T-cell (primary cell): ENCODE measurements at places on chromosomes 1 and 21.

DNA sequence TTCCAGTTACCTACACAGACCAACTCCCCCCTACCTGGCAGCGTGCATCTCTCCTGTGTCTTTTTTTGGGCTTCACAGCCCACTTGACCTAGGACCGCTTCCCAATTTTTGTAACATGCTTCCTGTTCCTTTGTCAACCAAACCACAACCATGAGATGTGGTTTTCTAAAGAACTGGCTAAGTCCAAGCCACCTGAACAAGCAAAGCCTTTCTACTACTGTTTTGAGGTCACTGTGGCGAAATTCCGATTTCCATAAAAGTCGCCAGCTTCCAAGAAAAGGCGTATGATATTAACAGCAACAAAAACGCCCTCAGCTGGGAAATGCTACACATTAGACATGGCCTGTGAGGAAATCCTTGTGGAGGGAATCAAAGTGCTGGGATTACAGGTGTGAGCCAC lies 12.7 kb upstream of the AK2 start:
- no peaks in the 10 kb centered on the region for H3K27me3 ChIP-seq
- DNase-seq: no peak
- H3K4me1 ChIP-seq: peaks cover 10% of the 10 kb centered on the region

DNA sequence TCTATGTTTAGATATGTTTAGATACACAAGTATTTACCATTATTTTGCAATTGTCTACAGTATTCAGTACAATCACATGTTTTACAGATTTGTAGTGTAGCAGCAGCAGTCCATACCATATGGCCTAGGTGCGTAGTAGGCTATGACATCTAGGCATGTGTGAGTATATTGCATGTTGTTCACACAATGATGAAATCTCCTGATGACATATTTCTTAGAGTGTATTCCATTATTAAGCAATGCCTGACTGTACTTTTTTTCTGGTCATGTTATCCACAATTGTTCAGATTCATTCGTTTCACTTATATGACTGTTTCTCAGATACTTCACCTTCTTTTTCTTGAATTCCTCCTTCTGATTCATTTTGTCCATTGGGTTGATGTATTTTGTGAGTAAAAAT lies 9.9 kb upstream of the BACE2 start:
- no peaks in the 10 kb centered on the region for H3K36me3 ChIP-seq
- H3K4me3 ChIP-seq: no peak overlapping the region
- H3K27me3 ChIP-seq: peaks cover 2% of the 10 kb centered on the region

DNA sequence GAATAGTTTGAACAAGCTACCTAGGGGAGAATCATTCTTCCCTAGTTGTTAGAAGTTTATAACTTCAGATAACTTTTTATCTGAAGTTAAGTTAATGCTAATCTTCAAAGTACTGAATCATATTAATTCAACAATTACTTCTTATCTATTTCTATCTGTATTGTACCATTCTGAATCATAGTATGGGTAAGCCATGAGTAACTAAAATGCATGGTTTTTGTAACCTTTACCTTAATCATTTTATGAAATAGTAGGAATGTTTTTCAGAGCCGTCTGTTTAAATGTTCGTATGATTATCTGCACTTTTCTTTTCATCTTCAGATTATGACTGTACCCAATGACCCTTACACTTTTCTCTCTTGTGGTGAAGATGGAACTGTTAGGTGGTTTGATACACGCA lies 50.3 kb upstream of the MPC2 start:
- no peaks in the 10 kb centered on the region for H3K27me3 ChIP-seq
- DNase-seq: no peak
- no peak overlapping the region for H3K27ac ChIP-seq
- no peak overlapping the region for H3K4me3 ChIP-seq

GRCh38 chr1:172467446-172467845 lies 23.6 kb upstream of the PIGC start:
- no peaks in the 10 kb centered on the region for H3K27me3 ChIP-seq
- H3K27ac ChIP-seq: no peak overlapping the region
- H3K4me1 ChIP-seq: no peaks in the 10 kb centered on the region

DNA sequence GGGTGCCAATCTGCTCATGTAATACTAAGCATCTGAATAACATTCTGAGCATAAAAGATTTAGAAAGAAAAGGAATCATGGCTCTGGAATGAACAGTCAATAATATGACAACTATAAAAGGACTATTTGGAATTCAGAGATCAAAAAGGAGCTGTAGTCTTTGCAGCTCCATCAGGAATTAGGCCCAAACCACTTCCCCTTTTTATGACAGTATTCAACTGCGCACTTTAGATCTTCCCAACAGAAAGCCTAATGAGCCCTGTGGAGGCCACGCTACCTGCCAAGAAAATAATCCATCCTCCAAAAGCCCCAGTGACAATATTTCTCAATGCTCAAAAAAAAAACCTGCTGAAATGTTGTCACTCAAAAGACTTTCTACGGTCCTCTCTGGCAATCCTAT lies 163.2 kb downstream of the SNX7 start:
- DNase-seq: no peak
- no peaks in the 10 kb centered on the region for H3K36me3 ChIP-seq
- no peaks in the 10 kb centered on the region for H3K4me1 ChIP-seq
- no peak overlapping the region for H3K4me3 ChIP-seq

- H3K27ac ChIP-seq: no peak overlapping the region
- no peak overlapping the region for H3K4me3 ChIP-seq
- no peak for DNase-seq
- H3K36me3 ChIP-seq: no peaks in the 10 kb centered on the region
Measured at GRCh38 chr21:26146681-26147080, 23.9 kb downstream of the APP start.

DNA sequence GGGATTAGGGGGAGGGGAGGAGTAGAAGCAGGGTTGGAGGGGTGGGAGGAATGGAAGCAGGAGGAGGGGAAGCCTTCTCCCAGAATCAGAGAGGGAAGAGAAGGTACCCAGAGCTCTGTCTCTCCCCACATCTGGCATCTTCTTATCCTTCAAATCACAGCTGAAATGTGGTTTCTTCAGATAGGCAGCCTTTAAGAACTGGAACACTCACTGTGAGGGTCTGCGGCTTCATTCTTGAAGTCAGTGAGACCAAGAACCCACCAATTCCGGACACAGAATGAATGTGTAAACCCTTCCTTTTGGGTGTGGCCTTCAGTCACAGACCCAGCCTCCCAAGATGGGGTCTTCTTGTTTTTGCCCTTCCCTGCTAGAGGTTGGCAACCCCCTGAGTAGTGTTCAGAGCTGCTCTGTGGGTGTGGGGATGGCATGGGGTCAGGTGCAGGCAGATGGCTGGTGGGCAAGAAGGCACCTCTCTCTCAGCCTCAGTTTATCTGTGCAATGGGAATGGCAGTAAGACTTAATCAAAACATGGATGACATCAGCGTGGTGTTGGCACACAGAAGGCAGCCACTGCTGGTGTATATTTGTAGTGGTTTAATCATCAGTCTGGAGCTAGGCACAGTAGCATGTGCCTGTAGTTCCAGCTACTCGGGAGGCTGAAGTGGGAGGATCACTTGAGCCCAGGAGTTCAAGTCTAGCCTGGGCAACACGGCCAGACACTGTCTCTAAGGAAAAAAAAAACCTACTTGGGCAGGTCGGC lies 7.2 kb downstream of the FAAH start:
- no peaks in the 10 kb centered on the region for H3K27me3 ChIP-seq
- no peak for DNase-seq
- no peak overlapping the region for H3K27ac ChIP-seq
- H3K4me3 ChIP-seq: no peak overlapping the region

DNA sequence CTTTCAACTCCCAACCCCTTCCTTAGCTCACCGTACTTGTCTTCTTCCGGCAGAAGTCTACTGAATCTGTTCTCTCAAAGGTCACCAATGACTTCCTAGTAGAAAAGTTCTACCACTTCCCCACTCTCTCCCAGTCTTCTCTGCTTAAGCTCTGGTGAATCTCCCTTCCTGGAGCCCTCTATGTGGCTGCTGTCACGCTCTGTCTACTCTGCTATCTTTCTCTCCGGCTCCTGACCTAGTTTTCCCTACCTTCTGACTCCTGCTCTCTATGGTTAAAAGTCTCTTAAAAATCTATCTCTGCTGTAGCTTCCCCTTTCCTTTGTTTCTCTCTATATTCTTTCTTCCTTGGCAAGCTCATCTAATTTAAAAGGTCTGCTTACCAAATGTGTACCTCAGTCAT lies 350.1 kb upstream of the GREM2 start:
- no peak overlapping the region for H3K4me3 ChIP-seq
- DNase-seq: no peak
- no peak overlapping the region for H3K27ac ChIP-seq
- no peaks in the 10 kb centered on the region for H3K27me3 ChIP-seq

DNA sequence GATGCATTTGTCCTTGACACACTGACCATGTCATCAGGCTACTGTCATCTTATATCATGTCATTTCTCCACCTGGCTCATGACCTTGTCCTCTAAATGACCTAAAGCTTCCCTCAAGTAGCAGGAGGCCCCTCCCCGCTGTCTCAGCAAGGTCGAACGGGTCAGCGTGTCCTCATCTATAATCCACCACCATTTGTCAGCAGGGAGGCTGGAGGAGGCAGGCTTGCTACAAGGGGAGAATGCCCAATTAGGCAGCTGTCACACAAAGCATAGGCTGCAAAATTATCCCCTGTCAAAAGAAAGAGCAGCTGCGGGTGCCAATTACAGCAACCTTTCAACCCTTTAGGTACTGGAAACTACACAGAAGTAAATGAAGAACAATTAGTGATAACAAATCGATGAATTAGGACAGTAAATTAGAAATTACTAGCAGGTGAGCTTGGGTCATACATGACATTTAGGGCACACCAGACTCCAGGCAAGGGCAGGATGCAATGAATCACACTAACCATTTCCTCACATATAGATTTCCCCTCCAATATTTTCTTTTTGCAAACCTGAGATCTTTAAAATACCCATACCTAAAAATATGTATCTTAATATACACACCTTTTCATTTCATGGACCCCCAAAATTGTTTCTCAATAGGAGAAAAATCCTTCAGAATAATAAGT lies 61.2 kb downstream of the NRIP1 start:
- H3K4me1 ChIP-seq: peaks cover 31% of the 10 kb centered on the region
- no peak overlapping the region for H3K4me3 ChIP-seq
- DNase-seq: no peak
- no peak overlapping the region for H3K27ac ChIP-seq
- H3K27me3 ChIP-seq: no peaks in the 10 kb centered on the region

- no peak overlapping the region for H3K4me3 ChIP-seq
- no peak for DNase-seq
- H3K36me3 ChIP-seq: no peaks in the 10 kb centered on the region
- H3K27ac ChIP-seq: no peak overlapping the region
- no peaks in the 10 kb centered on the region for H3K4me1 ChIP-seq
Measured at GRCh38 chr1:36805979-36806640, 228.2 kb downstream of the GRIK3 start.

- no peaks in the 10 kb centered on the region for H3K27me3 ChIP-seq
- H3K36me3 ChIP-seq: no peaks in the 10 kb centered on the region
- peak overlapping the region; percentile 24 for H3K27ac ChIP-seq
Measured at GRCh38 chr1:24694380-24694843, 50.8 kb upstream of the CLIC4 start.

DNA sequence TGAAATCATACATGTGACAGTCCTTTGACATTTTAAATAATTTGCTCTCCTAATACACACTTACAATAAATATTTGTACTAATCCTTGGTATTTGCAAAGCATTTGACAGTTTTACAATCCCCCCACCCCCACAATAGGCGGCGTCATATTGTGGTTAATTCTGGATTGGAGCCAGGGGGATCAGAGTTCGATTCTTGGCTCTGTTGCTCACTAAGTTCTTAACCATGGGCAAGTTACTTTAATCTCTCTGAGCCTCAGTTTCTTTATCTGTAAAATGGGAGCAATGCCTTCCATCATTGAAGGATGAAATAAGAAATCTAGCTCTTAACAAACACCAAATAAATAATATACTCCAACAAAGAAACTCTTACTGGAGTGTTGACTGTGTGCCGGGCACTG lies 23.8 kb downstream of the CACNA1S start:
- no peak overlapping the region for H3K4me3 ChIP-seq
- H3K4me1 ChIP-seq: no peaks in the 10 kb centered on the region

DNA sequence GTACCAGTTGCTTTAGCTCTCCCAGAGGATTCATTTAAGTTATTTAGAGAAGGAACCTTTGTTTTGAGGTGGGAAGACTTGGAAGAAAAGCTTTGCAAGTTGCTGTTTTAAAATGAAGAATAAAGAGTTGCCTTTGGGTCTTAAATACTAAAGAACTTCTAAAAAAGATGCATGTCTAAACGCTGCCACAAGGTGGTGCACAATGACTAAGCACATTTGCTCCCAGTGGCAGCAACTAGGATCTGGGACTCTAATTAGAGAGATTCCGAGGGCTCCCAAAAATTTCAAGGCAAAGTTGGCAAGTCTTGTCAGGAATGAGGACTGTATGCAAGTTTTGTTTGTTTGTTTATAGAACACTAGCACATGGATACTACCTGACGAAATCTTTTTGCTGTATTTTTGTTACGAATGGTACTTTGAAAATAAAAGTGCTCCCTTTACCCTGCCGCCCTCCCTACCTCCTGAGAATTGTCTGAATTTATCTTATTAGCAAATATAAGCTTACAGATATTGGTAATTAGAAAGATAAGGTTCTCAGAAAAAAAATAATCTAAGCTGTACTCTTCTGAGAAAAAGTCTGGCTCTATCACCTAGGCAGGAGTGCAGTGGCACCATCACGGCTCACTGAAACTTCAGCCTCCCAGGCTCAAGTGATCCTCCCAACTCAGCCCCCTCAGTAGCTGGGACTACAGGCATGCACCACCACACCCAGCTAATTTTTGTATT lies 121.8 kb downstream of the HFM1 start:
- H3K4me1 ChIP-seq: no peaks in the 10 kb centered on the region
- H3K27ac ChIP-seq: no peak overlapping the region
- no peak for DNase-seq
- H3K36me3 ChIP-seq: no peaks in the 10 kb centered on the region
- no peaks in the 10 kb centered on the region for H3K27me3 ChIP-seq
- no peak overlapping the region for H3K4me3 ChIP-seq

DNA sequence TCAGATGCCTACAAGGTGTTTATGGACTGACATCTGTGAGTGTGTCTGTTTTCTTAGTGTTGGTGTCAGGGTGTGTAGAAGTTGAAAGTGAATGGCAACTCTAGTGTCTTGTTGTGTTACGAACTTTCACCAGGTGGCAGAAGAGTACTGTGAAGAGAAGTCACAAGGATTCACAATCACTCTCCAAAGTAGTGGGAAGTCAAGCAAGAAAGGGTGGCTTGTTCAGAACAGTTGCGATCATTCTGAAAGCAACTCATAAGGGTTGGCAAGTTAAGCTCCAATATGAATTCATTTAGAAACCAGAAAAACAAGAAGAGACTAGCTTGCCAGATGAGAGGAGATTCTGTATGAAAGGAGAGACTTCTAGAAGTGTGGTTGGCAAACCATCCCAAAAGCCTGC lies 86.1 kb downstream of the FASLG start:
- H3K36me3 ChIP-seq: no peaks in the 10 kb centered on the region
- peaks cover 23% of the 10 kb centered on the region for H3K4me1 ChIP-seq
- no peak overlapping the region for H3K27ac ChIP-seq
- no peak overlapping the region for H3K4me3 ChIP-seq
- DNase-seq: no peak

GRCh38 chr1:199641531-199641930 lies 386.0 kb upstream of the NR5A2 start:
- H3K27ac ChIP-seq: no peak overlapping the region
- H3K36me3 ChIP-seq: no peaks in the 10 kb centered on the region
- DNase-seq: no peak
- H3K4me1 ChIP-seq: no peaks in the 10 kb centered on the region
